GM04503 (cell line): ENCODE measurements at places on chromosomes 7 and 10.

- peak; percentile 8 for DNase-seq
Measured at GRCh38 chr10:78454123-78454645, 420.5 kb downstream of the RPS24 start.

DNA sequence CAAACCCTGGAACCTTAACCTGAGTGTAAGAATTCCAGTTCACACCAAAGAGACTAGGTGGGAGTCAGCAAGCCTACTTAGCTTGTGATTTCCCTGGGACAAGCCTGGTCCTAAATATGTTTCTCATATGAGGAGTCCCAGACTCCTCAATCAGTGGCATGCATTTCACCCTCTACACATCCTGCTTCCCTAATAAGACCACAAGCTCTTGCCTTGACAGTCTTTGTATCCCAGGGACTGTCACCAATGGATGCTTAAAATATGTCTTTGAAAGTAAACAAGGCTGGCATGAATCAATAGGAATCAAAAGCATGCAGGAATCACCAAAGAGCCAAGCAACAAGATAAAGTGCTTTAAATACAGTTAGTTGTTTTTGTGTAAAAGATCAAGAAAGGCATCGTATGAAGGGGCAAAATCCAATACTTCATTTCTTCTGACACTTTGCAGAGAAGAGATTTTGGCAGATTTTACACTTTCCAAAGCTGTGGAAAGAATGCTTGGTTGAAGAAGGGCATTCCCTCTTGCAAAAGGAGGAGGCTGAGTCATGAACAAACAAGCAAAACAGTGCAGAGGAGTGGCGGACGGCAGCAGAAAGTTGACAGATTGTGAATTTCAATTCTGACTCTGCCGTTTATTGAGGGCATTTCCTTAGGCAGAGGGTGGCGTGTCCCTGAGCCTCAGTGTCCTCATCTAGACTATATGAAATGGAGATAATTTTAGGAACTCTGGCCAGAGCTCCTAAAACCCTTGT is 8.5 kb upstream of the NFE2L3 start:
- peak; percentile 14 for DNase-seq

DNA sequence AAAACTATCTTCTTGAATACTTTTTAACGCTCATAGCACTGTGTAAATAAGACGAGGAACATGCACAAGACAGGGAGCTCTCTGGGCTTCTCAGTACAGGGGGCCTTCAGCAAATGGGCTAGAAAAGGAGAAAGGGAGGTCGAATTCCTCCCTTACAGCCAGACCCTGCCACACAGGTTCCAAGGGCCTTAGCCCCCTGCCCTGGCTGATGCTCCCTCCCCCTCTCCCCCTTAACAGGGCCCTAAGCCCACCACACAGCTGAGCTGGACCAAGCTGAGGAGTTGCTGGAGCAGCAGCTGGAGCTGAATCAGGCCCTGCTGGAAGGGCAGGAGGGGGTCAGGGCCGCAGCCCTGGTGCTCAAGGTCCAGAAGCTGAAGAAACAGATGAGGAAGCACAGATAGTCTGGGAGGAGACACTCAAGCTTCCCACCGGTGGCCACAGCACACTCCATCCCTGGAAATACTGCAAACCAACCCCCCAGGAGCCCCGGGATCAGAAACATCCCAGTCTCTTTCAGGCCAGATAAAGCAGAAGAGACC is 153.9 kb downstream of the SNX13 start:
- no peak for DNase-seq

GRCh38 chr7:19262826-19263225 is 117.6 kb upstream of the FERD3L start:
- DNase-seq, result no peak

DNA sequence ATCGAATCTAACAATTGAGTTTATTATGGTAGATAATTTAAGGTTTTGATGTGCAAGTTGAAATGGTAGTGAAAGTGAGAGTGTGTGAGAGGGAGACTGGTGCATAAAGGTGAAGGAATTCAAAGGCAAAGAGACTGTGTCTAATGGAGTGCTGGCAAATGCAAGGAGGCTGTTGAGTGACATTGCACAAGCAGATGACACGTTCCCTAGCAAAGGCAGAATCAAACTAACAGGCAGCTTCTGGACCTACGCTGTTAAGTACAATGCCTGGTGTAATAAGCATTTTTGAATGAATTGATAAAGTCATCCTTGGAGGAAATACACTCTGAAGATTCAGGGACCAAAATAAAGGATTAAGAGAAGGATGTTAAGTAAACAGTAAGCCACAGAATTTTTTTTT is 11.7 kb upstream of the GPR141 start:
- no peak for DNase-seq

GRCh38 chr10:63384001-63384400 is 81.8 kb downstream of the JMJD1C start:
- DNase-seq, result no peak

DNA sequence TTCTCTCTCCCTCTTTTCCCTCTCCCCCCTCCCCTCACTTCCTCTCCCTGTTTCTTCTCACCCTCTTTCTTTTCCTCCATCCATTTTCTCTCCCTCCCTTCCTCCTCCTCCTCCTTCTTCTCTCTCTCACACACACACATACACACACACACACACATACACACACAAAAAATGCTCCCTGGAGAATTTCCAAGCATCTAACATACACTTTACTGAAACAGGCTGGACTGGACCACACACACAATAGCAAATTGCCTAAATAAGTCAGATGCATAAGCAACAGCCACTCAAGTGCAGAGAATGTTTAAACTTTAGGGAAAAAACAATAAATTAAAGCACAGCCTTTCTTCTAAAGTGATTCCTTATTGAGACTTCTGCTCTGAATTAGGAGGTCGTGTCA is 267.7 kb downstream of the FGFR2 start:
- DNase-seq, result no peak

DNA sequence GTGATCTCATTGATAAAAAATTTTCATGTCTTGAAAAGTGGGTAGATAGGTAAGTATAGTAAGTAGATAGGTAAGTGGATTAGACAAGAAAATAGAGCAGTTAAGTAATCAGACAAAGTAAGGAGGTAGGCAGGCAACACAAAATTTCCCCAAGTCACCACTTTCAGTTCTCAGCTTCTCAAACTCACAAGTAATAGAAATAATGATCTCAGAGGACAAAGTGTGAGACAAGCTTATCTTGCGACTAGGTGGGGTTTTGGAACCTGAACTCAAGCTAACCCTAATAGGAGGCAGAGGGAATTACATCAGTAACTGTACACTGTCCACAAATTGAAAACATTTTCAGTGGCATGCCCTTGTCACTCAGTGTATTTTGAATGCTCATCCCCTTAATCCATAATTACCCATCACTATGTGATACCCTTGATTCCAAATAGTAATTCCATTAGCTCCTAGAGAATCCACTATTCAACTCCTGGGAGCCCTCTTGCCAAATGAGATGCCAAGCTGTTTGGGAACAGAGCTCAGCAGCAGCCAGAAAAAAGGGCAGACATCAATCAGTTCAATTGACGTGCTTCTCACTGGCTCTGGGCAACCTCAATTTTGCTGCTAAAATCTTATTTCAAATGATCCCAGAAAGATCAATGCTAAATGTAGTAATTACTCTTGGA is 703.2 kb downstream of the XPNPEP1 start:
- DNase-seq, result no peak

- DNase-seq, result no peak
Measured at GRCh38 chr7:41803569-41803968, 100.7 kb upstream of the INHBA start.

DNA sequence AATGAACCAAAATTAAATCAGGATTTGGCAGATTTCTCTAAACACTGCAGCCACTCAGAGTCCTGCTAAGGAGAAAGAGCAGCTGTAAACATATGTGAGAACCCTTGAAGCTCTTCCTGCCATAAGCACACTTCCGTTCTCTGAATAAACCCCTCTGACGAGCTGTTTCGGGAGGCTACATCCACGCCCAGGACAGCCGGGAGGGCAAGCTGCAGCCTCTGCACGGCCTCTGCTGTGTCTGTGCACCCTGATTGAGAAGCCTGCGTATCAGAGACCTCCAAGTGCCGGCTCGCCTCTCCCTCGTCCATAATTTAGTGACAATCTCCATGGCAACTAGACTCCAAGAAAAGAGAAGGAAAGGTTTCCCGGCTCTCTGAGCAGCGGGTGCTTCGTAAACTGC is 114.4 kb downstream of the PTPRN2 start:
- DNase-seq, result no peak

DNA sequence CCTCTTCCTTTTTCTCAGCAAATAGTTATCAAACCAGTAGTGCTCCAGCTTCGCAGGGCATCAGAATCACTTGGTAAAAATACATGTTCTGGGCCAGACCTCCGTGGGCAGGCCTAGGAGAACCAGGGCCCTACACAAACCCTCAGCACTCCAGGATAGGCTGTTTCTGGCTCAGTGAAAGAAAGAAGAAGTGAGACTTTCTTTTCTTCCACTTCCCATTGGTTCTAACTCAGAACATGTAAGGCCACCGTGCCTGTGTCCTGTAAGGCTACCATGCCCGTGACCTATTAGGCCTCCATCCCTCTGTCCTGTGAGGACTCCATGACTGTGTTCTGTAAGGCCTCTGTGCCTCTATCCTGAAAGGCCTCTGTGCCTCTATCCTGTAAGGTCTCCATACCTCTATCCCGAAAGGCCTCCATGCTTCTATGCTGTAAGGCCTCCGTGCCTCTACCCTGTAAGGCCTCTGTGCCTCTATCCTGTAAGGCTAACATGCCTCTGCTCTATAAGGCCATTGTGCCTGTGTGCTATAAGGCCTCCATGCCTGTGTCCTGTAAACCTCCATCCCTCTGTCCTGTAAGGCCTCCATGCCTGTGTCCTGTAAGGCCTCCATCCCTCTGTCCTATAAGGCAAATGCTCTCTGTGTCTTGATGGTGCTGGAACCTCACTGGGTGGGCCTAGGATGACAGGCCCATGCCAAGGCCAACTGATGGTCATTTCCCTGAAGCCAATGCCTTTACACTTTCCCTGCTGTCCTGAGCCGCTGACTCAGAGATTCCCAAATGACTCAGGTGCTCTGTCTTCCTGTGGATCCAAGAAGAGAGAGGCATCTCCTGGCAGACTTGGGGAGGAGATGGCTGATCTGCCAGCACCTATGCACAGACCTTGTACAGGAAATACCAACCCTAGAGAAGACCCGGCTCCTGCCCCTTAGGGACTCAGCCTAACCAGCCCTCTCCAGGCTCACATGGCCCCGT is 96.6 kb upstream of the CACUL1 start:
- no peak for DNase-seq

DNA sequence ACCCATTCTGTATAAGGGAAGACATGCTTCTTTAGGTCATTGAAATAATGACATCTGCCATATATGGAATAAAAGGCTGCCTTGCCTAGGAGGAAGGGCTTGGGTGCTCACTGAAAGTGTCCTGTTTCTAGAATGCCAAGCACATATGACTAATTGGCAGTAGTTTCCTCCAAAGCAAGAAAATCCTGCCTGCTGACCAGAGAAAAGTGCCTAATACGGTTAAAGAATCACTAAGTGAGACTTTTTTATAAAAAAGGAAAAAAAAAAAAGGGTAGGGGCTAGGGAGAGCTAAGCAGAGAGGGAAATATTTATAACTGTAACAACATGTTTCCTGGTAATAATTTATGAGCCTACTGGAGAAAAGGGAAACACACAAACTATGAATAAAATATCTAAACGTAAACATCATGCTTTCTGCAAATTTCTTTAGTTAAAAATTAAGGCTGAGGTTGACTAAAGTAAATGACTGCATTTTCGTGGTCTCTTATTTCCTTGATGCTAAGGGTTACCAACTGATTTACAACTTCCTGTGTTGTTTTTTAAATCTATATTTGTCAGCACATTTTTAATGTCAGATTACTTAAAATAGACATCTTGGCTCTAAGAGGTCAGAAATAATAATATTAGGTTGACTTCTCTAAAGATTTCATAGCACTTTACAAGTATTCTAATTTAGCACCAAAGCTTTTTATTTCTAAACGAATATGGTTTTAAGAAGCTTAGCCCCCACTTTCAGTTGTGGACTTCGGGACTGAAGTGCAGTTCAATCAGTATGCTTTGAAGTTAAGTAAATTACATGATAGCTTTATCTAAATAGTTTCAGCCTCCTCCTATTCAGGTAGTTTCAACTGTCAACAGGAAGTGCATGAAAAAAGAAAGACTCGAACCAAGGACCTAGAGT is 89.6 kb downstream of the CABCOCO1 start:
- peak; percentile 20 for DNase-seq
